Stimulated activated CD4-positive, alpha-beta T cell treated with anti-CD3 and anti-CD28 coated beads, Interleukin-4, amount 100 ng/mL, for 1 hour (primary cell): ENCODE measurements at places on chromosomes 5 and 9.

DNA sequence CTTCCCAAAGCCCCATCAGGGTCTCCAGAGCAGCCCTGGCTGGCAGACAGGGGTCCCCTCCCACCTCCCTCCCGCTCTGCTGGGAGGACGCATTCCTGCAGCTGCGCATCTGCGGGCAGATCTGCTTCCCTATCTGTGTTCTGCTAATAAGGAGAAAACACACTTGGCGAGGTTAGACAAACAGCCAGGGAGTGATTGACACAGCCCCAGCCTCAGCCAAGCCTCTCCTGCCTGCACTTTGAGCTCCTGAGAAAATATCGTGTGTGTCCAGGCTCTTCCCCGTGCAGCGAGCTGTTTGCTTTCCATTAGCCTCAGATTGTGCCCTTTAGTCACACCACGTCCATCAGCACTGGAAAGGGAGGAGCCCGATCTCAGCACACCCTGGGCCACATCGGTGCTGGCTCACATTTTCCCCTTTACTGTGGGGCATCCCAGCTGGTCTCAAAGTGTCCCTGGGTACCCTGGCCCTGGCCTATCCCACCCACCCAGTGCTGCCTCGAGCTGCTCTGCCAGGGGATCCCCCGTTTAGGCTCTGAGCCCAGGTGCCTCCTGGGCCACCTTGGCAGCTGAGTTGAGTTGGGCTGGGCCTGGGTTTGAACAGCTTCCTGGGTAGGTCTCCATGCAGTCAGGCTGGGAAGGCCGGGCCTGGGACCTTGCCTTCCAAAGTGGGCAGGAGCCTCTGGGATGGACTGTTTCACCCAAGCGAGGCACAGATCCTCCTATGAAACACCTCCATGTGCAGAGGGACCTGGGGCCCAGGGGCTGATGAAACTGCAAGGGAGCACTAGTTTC is 61.1 kb downstream of the BARX1 start:
- DNase-seq = no peak

- no peak for DNase-seq
Observed at GRCh38 chr9:122579874-122580273, 3.3 kb downstream of the OR1L8 start.

DNA sequence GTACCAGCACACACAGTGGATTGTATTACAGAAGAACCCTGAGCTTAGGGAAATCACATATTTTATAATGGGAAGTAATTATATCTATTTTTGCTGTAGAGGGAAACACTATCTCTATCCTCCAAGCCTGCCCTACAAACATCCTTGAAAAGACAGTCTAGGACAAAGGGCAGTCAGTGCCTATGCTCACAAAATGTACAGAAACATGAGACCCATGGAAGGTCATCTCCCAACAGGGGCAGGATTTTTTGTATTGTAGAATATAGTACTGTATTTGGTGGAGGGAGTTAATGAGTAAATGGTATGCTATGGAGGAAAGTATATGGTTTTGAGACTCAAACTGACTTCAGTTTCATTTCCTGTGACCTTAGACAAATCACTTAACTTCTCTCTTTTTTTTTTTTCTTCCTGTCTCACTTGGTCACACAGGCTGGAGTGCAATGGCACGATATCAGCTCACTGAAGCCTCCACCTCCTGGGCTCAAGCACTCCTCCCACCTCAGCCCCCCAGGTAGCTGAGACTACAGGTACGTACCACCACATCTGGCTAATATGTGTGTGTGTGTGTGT is 5.8 kb upstream of the RAB14 start:
- DNase-seq = no peak

- no peak for DNase-seq
Observed at GRCh38 chr5:167755420-167755819, 536.0 kb upstream of the WWC1 start.

GRCh38 chr9:97779608-97780007 is 73.4 kb upstream of the FOXE1 start:
- no peak for DNase-seq

DNA sequence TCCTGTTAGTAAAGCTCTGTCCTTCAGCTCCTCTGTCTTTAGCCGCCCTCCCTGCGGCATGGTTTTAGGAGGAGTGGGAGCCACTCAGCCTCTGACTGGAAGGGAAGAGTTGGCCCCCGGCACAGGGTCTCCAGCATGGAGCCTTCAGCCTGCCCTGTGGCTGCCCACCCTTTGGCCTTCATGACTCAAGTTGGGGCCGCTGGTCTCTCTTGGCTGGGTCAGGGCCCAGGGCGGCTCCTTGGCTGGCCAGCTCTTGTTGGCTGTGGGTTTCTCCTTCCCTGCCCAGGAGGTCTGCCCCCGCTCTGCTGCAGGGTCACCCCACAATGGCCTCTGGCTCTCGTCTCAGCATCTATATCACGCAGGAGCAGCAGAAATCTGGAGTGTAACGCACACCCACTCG is 25.7 kb downstream of the FGF1 start:
- DNase-seq = no peak

DNA sequence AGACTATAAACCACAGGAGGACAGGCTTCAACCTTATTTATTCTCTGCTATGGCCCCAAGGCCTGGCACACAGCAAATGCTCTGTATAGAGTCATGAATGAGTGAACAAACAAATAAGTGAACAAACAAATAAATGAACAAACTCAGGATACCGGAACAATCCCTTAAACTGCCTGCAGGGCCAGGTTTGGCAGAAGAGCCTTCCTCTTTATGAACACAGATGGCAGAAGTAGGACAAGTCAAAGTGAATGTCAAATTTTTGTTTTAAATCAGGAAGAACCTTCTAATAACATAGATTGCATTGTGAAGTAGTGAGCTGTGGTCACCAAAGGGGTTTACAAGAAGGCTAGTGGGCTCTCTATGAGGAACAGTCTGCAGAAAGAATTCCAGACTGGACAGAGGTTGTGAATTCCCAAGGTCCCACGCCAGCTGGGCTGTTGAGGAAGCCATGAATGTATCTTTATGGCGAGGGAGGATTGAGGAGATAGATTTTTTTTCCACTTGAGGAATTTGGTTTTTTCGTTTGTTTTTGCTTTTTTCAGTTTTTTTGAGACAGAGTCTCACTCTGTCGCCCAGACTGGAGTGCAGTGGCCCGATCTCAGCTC is 30.3 kb upstream of the STING1 start:
- no peak for DNase-seq

DNA sequence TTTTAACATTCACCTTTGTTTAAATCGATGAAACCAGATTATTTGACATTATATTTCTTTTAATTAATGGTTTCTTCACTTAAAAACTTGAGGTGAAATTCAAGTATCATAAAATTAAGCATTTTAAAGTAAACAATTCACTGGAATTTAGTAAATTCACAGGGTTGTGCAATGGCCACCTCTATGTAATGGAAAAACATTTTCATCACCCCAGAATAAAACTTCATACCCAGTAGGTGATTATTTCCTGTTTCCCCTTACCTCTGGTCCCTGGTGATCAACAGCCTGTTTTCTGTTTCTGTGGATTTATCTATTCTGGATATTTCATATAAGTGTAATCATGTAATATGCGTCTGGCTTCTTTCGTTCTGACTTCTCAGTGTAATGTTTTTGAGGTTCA is 27.2 kb downstream of the HSPA4 start:
- DNase-seq = no peak

DNA sequence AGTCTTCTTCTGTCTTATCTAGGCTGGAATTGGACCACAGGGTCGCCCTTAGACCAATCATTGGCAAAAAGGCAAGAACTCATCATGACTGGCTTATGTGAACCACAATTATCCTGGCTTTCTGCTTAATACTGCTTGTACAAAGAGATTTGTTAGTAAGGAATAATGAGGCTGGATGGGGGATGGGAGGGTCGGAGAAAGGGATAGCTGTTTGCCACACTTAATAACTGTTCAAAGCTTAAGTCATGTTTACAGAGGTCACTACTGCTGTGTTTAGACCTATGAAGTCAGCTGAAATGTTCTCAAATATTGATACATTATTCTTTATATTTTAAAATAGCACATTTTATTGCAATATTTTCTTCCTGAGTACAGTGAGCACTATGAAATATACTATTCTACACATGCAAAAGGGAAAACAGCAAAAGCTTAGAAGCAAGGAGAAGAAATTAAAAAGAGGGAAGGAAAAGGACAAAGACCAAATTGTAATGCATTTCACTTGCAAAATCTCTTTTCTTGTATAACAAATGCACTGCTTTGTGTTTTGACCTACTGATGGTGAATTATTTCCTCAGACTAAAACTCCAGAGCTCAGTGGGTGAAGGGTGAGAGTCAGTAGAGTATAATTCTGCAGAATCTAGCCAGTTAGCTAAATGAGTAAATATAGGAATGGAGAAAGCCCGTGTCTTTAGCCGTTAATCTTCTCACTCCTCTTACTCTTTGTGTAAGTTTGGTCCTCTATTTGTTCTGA is 404.9 kb upstream of the ZNF608 start:
- no peak for DNase-seq

DNA sequence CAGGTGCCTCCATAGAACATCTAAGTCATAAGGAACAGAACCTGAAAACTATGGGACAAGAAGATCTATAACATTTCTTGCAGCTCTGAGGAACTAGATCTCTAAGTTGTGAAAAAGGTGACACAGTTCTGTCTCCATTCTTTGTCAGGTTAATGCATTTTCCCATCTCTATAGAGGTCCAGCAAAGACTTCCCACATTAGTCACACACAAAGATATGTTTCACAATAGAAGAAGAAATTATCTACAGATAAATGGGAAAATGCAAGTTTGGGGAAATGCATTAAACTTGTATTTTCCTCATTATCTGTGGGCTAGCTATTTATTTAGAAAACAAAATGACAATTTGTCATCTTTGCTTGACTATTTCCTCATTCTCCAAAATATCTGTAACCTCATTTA is 458.6 kb upstream of the PAPPA start:
- no peak for DNase-seq

- no peak for DNase-seq
Observed at GRCh38 chr9:6014670-6015270, 654 bp downstream of the RANBP6 start.

GRCh38 chr9:130921989-130922892 is 16.8 kb downstream of the FIBCD1 start:
- no peak for DNase-seq

GRCh38 chr9:14730461-14730898 is 7.9 kb upstream of the CER1 start:
- no peak for DNase-seq

GRCh38 chr5:10481241-10481935 is 39.7 kb downstream of the ROPN1L start:
- DNase-seq = no peak

- no peak for DNase-seq
Observed at GRCh38 chr5:144453753-144454152, 283.1 kb downstream of the KCTD16 start.

DNA sequence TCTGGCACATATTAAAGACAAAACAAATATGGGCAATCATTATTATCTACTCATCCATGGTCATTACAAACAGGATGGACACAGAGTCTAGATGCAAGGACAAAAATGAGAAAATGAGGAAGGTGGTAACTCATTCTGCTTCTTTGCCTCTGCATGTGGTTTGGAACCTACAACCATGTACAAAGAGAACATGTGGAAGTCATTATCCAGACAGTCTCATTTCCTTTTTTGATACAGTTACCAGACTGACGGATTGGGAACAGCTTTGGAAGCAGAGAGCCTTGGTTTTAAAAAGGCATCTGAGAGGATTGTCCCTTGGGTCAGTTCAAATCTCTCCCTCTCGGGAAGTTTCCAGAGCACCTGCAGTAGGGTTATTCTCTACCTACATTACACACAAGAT is 433.4 kb upstream of the TNC start:
- no peak for DNase-seq

- DNase-seq = no peak
Observed at GRCh38 chr9:8332871-8333270, 533.3 kb upstream of the DMAC1 start.

DNA sequence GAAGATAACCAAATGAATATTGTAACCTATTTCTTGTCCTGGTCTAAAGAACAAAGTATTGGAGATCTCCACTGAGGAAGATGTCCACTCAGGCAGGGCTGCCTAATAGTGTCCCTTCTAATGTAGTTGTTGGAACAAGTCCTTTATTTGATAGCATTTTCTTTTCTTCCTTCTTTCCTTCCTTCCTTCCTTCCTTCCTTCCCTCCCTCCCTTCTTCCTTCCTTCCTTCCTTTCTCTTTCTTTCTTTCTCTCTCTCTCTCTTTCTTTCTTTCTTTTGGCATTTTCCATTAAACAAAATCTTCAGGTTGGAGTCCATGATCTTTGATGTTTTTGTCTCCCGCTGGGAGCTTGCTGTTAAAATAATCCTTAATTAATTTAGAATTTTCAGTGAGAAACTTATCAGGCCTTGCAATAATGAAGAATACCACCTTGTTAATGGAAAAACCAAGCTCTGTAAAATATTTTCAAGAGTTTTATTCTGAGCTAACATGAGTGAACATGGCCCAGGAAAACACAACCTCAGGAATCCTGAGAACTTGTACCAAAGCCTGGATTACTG is 43.5 kb upstream of the TENT2 start:
- DNase-seq = no peak

DNA sequence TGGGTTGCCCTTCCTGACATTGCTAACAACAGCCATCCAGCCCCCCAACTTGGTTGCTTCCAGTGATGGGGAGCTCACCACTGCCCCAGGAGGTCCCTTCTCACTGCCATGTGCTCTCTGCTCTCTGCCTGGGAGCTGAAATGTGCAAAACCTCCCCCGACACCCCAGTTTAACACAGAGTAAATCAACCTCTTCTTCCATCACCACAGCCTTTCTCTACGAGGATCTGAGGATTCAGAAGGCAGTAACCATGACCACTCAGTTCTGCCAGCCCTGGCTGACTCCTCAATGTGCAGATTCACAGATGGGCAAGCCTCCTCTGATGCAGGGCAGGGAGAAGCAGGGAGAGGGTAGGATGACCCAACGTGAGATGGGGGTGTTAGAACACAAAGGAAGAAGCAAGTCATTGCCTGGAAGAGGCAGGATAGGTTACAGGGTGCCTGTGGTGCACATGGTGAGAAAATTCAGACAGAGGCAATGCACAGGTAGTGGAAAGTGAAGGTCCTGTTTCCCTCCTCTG is 185.0 kb downstream of the DAB2IP start:
- no peak for DNase-seq

- DNase-seq = no peak
Observed at GRCh38 chr5:95252801-95253200, 32.1 kb downstream of the MCTP1 start.
